ENCODE measurements at places on chromosomes 12 and 14.

GRCh38 chr12:26293612-26294011 is 98.2 kb downstream of the SSPN start:
- DNase-seq = peak; percentile 38

DNA sequence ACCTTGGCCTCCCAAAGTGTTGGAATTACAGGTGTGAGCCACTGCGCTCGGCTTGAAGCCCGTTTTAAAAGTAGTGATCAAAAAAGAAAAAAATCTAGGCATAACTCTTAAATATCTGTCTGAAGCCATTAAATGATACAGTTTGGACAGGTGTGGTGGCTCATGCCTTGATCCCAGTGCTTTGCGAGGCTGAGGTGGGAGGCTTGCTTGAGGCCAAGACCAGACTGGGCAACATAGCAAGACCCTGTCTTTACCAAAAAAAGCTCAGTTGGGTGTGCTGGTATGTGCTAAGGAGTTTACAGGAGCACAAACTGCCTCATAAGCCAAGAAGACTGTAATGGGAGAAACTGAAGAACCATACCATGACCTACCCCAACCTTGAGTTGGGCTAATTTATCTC is 26.0 kb downstream of the SYNE2 start:
- DNase-seq = no peak

DNA sequence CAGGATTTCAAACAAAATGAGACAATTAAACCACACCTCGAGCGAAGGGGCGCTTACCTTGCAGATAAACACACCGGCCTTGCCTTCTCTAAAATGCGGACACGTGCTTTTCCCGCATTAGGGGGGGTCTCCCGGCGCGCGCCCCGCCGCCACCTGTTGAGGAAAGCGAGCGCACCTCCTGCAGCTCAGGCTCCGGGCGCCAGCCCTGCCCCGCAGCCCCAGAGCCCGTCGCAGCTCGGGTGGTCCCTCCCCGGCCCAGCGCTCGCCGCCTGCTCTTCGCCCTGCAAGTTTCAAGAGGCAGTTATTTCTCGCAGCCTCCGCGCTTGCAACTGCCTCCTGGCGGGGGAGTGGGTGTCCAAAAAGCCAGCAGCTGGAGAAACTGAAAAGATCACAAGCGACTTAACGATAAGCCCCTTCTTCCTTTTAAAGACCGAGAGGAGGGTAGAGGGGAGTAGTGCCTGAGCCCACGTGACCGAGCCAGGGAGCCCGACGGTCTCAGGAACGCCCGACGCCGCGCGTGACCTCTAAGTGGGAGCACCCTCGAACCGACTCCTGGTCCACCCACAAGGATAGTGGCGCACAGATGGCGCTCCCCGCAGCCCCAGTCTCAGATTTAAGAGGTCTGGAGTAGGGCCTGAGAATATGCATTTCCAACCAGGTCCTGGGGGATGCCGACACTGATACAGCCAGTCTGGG is at the start of gene ESR2:
ESR2 (minus strand) TSS at position 396 of the 696 bp plus-strand sequence. CDS start 11,386 bp downstream, outside the sequence.
- DNase-seq = peak; percentile 51

DNA sequence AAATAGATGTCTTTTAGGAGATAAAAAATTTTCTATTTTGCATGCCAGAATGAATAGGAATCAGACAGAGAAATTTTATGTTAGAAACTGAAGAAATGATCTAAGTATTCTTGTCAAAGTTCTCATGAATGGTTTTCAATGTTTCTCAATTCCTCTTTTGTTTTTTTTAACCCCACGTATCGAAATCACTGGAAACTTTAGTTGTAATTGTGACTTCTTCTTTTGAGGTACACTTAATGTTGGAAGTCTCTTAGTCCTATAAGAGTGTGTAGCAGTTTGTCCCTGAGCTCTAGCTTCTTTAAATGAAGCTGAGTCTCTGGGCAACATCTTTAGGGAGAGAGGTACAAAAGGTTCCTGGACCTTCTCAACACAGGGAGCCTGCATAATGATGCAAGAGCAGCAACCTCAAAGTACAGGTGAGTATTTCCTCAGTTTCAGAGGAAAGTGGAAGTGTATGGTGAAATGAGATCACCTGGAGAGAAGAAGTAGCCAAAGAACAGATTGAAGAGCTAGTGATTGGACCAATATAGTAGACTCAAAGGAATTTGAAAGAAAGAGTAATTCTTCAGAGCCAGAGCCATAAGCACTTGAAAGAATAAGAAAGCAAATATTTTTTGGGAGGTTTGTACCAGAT is at the start of gene CLEC6A:
CLEC6A (plus strand) TSS at position 236 of the 634 bp plus-strand sequence; CDS start at position 386, 150 bp downstream.
- DNase-seq = no peak

DNA sequence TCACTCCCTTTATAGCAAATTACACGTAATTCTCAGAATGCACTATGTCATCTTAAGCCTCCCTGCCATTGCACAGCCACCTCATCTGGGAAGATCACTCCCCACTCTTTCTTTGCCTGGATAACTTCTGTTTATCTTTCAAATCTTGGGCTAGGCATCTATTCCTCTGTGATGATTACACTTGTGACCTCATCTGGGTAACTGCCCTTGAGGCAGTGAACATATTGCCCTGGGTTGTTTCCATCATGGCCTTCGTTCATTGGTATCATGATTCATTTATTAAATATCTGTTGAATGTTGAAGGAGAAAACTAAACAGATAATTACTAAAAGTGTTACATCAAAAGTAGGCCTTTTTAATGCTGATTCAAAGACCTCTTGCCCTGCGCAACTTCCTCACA is 26.2 kb upstream of the PDE3A start:
- DNase-seq = no peak

DNA sequence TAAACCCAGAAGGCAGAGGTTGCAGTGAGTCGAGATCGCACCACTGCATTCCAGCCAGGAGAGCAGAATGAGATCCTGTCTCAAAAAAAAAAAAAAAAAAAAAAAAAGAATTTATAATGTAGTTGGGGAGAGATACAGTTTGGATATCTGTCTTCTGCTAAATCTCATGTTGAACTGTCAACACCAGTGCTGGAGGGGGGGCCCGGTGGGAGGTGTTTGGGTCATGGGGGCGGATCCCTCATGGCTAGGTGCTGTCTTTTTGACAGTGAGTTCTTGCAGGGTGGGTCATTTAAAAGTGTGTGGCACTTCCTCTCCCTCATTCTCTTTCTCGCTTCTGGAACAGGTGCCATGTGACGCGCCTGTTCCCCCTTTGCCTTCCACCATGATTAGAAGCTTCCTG is 32.8 kb downstream of the CLIP1 start:
- no peak for DNase-seq

- no peak for DNase-seq
Measured at GRCh38 chr14:79298373-79298772, 912.9 kb downstream of the DIO2 start.

DNA sequence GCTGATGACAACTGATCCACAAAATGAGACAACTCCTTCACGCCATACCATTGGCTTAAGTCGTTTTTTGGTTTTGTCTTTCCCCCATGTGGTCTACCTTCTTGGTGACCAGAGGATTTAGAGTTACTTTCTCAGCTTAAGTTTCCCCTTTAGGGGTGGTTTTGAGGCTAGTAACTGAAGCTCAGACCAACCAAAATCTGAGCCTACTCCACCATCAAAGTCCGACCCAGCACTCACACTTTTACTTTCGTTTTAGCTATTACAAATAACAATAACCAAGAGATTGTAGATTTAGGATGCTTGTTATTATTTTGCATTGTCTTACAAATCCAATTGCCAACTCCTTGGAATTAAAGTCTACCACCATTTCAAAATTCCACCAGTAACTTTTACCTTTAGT is 130.6 kb upstream of the MDM1 start:
- no peak for DNase-seq

DNA sequence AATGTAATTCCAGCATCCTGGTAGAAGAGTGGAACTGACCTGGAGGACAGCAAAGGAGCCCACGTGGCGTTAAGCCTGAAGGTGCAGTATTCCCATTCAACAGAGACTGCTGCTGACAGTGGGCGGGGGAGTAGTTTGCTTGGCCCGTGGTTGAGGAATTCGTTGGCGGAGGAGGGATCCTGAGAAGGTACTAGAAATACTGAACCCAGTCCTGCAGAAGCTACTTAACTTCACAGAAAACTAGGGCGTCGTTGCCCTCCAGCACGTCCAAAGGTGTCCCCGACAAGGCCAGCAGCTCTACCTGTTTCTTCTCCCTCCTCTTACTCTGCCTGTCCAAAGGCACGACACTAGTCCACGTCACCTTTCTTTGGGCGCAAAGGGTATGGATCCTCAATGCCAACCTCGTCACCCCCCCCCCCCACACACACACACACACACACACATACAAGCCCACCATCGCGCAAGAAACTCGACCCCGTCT is 303 bp downstream of the PUS7L start:
- peak; percentile 50 for DNase-seq

DNA sequence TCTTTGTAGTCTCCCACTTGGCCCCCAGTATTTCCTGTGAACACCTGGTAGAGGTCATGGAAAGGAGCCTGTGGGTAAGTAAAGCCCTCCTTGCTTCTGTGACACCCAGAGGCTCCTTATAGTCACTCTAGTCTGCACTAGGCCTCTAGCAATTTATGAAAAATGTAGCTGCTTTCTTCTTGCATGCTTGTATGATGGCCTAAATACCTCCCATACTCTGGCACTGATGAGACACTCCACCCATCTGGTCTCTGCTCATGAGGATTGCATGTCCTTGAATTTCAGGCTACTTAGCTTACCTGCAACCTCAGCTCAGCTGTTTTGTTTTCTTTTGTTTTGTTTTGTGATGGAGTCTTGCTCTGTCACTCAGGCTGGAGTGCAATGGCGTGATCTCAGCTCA is 4.6 kb upstream of the A2ML1 start:
- DNase-seq = no peak

DNA sequence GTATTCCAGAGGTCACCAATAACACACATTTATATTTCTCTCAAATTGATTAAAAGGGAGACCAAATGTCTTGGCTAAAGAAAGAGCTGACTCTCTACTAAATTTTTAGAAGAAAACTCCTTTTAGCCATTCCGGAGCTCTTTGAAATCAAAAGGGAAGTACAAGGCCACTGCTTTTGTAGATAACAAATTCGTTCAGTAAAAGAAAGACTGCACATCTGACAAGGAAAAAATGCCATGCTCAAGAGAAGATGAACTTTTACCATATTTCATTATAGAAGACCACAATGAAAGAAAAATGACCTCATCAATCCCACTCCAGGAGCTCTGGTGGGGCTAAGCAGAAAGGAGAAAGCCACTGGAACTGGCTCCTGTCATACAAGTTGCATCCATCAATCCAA is 57.6 kb downstream of the SPTSSA start:
- DNase-seq = no peak
